ENCODE measurements at places on chromosomes 3 and 15.
A peak's percentile ranks its signal among the peaks of the same experiment; 100 is the strongest.

DNA sequence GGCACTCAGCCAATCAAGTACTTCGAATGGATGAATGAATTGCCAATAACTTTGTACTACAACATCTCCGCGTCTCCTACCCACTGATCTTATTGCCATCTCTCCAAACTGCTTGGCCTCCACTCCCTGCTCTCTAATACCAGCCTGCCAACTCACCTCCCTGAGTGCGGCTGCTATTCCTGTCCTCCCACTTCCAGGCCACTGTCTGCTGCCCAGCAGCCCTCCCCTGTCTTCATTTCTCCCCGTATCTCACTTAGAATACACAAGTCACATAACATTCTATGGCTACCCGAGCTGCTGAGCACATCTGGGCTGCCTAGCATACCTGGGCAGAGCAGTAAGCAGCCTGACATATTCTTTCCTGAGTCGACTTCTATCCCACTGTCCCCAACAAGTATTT, 149.9 kb upstream of the LRTM1 start:
- no peak for DNase-seq

DNA sequence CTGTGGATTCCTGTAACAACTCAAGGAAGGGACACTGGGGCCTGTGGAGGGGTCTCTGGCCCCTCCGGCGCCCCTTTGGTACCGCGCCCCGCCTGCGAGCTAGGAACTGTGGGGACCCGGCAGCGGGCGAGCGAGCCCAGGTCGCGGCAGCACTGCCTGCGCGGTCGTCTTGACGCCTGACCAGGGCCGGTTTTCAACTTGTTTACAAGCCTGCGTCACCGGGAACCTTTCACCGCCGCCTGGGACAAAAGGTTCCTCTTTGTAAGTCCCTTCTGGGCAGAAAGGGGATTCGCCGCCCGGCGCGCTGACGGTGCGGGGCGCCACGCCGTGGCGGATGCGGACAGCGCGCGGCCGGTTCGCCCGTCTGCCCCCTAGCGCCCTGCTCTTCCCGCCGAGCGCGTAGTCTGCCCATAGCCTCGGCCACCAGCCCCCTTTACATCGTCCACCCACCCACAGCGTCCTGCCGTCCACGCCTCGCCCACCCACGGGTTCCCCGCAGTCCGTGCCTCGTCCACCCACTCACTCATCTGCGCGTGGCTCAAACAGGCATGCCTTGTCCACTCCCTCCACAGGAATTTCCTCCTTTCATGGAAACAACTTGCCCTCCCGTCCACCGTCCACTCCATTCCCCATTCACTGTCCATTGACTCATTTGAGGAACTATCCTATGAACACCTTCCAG, 5.5 kb upstream of the CFAP100 start:
- peak; percentile 56 for DNase-seq

GRCh38 chr3:71166339-71167240, 416.9 kb downstream of the FOXP1 start:
- DNase-seq = no peak

DNA sequence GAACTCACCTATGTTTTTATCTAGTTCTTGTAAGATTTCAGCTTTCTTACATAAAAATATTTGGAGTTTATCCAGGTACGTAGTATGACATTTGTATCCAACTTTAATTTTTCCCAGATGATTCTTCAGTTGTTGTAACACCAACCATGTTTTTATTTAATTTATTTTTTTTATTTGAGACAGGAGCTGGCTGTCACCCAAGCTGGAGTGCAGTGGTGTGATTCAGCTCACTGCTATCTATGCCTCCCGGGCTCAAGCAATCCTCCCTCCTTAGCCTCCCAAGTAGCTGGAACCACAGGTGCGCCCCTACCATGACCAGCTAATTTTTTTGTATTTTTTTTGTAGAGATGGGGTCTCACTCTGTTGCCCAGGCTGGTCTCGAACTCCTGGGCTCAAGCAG, 6.6 kb downstream of the XYLB start:
- no peak for DNase-seq

DNA sequence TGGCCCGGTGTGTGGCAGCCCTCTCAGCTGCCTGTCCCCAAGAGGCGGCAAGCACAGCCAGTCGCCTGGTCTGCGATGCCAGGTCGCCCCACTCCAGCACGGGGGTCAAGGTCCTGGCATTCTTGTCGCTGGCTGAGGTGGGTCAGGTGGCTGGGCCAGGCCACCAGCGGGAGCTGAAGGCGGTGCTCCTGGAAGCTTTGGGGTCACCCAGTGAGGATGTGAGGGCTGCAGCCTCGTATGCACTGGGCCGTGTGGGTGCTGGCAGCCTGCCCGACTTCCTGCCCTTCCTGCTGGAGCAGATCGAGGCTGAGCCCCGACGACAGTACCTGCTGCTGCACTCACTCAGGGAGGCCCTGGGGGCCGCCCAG, 20.8 kb downstream of the CAND2 start:
- no peak for DNase-seq
